ENCODE measurements at places on chromosomes 7 and 10.

- DNase-seq: no peak
Measured at GRCh38 chr7:111011520-111011919, 79.4 kb upstream of the LRRN3 start.

- DNase-seq: no peak
Measured at GRCh38 chr10:62545160-62546066, 171.2 kb downstream of the ZNF365 start.

GRCh38 chr10:126867567-126868365, 37.5 kb upstream of the DOCK1 start:
- DNase-seq: no peak

- DNase-seq: no peak
Measured at GRCh38 chr10:118912961-118913600, 116.4 kb upstream of the NANOS1 start.

DNA sequence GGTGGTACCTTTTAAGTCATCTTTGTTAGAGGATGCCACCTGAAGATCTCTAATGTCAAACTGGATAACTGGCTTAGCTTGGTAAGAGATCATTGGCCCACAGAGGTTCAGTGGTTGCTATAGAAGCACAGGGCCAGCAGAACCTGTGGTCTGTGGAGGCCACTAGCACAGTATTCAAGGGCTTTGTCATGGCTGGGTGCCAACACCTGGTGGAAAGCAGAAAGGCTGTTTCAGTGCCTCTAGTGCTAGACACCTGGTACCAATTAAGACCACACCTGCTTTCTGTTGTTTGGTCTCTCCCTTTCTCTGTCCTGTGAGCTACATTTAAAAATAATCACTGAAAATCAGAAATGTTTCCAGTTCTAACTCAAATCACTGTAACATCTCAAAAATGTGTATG, 10.0 kb upstream of the PCGF5 start:
- DNase-seq: peak; percentile 86

DNA sequence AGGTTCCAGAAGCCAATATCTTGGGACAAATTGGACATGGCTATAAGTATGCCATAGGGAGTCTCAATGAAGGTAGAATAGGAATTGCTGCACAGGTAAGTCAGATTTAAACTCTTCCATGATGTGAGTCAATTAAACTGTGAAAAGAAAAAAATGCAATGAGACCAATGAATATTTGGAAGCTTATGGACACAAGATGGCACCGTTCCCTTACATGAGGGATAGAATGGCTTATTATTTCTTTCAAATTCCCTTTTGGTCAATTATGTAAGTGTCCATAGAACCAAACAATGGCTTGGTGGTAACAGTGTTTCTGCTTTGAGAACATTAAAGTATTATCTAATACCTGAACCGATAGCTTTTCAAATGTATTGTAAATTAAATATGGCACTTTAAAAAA, 35.6 kb downstream of the ACADSB start:
- DNase-seq: peak; percentile 51

DNA sequence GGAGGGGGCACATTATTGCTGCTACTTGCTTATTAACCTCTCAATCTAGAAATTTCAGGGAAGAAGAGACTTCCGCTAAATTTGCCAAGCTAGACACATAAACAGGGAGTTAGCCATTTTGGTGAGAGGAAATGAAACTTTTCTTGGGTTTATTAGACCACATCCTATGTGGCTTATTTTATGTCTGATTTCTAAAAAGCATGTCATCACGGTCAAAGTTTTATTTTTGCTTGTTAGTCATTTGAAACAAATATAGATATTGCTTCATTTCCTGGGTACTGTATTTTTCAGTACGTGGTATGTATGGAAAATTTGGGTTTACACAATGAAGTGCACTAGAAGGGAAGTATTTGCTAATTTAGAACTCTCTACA, 144.1 kb downstream of the TCF7L2 start:
- no peak for DNase-seq

- DNase-seq: no peak
Measured at GRCh38 chr7:12888717-12889116, 201.3 kb downstream of the ARL4A start.

- no peak for DNase-seq
Measured at GRCh38 chr7:20233362-20233761, 16.2 kb upstream of the MACC1 start.

DNA sequence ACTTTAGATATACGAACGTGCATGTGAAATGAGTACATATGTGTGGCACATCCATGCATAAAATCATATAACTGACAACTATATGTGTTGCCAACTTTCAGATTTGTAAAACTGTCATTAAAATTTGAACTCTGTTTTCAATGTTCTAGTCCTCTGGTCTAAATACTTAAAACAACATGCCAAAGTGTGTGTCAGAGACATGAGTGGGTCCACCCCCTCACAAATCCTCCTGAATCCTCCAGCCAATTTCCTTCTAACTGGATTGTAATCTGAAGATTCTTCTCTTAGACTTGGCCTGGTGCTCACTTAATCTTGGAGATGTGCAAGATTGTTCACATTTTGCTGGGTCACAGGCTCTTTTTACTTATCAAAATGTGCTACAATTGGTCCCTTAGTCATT, 184.1 kb downstream of the RELN start:
- DNase-seq: no peak

DNA sequence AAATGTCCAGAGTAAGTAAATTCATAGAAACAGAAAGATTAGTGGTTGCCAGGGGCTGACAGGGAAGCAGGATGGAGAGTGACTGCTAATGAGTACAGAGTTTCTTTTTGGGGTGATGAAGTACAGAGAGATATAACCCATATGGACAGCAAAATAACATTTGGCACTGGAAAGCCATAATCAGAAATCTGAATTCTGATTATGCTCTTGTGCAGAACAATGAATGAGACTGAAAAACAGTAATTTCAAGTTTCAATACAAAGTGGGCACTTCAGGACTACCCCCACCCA, 4.5 kb downstream of the RHEB start:
- DNase-seq: no peak

DNA sequence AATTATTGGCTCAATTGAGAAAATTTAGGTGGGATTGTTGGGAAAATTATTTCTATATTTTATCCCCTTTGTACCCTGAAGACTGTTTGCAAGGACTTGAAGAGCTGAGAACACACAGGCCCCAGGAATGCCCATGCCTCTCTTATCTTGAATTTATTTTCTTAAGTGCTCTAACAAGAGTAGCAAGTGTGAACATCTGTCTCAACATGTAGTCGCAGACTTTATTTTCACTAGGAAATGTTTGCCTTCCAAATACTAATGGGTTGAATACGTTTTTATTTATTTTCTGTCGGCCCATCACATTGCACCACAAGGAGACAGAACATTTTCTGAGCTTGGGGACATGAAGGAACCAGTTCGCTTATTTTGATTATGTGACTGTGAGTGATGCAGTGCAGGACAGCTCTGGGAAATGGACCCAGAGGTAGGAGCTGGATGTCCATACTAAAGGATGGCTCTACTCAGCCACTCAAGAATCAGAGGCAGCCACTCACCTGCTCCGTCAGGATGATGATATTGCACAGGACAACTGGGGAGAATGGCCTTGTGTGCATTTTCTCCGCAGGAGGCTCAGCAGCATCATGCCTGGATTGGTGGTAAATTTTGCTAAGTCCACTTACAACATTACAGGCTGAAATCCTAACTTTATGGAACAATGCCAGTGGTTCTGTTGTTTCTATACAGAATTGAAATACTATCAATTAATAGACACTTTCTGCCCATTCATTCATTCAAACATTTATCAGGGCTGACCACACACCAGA, 332.7 kb downstream of the FGFR2 start:
- no peak for DNase-seq

GRCh38 chr7:155217634-155218033, 80.0 kb upstream of the INSIG1 start:
- DNase-seq: no peak

GRCh38 chr7:25148772-25149575, 23.9 kb upstream of the CYCS start:
- no peak for DNase-seq

DNA sequence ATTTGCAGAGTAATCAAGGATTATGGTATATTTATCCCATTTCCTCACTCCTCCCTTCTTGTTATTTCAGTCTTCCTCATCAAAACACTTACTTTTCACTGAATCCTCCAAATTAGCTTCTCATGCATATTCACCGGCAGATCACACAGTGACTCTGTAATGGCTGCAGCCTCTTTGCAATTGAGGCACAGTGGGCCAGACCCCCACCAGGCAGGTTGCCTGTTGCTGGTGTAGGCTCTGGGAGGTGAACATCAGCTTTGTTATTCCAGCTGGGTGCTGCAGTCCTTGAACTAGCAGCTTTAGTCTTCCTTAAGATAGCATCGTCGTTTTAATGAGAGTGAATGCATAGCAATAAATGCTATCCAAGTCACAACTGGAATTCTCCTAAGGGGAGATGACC, 449.3 kb downstream of the CNTNAP2 start:
- no peak for DNase-seq

DNA sequence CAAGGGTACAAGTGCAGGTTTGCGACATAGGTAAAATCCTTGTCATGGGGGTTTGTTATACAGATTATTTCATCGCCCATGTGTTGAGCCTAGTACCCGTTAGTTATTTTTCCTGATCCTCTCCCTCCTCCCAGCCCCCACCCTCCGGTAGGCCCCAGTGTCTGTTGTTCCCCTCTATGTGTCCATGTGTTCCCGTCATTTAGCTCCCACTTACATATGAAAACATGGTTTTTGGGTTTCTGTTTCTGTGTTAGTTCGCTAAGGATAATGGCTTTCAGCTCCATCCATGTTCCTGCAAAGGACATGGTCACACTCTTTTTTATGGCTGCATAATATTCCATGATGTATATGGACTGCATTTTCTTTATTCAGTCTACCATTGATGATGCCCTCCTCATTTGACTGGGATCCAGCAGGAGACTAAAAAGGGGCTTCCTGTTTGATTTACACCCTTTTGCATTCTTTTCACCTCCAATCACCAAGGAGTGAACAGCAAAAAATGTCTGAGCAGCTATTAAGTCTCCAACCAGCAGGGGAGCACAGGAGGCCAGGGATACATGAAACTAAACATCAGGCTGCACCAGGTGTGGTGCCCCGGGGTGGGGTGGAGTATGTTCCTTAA, 188.2 kb downstream of the SKIDA1 start:
- DNase-seq: no peak

DNA sequence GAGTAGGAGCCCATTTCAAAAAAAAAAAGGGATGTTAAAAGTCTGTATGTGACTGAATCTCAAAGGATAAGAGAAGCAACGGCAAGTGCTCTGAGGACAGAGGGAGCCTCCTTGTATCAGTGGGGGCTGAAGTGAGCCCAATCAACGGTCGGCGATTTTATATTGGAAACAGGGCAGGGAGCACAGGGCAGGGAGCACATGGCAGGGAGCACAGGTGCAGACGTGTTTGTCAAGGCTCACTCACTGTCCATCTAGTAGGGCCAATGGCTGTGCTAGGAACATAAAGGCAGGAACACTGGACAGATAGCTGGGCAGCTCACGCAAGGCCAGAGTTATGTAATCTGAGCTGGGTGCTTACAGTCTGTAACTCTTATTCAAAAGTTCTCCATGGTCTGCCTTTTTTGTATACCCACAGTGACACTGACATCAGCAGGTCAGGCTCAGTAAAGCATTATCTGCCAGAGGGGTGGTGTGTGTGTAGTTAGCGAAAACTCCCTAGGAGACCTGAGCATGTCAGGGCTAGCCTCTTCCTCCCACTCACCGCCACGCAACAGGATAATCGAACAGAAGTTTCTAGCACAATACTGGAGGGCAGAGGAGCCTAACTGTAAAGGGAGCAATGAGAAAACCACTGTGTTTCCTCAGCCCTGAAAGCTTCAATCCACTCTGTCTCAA, 15.4 kb downstream of the AKR1B1 start:
- no peak for DNase-seq

DNA sequence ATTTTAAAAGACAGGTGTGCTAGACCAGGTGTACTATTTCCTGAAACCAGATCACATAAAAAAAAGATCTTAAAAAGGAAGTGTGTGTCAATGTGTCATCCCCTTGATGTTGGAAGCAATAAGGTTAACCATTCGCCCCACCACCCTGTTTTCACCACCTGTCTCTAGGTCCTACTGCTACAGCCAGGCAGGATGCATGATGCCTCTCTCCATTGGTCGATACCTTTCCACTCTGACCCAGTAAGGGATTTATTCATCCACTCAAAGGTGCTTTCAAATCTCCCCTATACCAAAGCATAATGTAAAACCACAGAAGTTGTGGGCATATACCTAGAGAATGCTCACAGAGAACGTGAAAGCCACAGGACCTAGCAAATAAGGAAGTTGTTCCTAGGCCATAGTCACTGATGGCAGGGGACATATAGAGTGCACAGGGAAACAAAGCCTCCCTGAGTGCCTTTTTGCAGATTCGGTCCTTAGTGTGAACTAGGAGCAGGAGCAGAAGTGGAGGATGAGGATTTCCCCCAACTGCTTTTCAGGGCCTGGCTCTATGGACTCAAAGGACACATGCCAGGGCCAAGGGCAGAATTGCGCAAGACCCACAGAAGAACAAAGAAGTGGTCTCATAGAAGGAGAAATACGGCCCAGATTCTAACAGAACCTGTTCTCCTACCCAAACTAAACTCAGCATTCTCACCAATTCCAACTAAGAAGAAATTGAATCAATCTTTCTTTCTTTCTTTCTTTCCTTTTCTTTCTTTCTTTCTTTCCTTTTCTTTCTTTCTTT, 631.5 kb upstream of the NRP1 start:
- DNase-seq: no peak

GRCh38 chr7:131952365-131952764, 395.9 kb upstream of the PODXL start:
- DNase-seq: no peak

GRCh38 chr10:104614245-104614831, 26.8 kb upstream of the SORCS3 start:
- DNase-seq: no peak

GRCh38 chr7:14579971-14580370, 322.6 kb downstream of the DGKB start:
- DNase-seq: no peak

GRCh38 chr10:69839696-69840345, 38.1 kb downstream of the COL13A1 start:
- DNase-seq: no peak

GRCh38 chr10:28796606-28797512, 119.5 kb downstream of the BAMBI start:
- DNase-seq: no peak

DNA sequence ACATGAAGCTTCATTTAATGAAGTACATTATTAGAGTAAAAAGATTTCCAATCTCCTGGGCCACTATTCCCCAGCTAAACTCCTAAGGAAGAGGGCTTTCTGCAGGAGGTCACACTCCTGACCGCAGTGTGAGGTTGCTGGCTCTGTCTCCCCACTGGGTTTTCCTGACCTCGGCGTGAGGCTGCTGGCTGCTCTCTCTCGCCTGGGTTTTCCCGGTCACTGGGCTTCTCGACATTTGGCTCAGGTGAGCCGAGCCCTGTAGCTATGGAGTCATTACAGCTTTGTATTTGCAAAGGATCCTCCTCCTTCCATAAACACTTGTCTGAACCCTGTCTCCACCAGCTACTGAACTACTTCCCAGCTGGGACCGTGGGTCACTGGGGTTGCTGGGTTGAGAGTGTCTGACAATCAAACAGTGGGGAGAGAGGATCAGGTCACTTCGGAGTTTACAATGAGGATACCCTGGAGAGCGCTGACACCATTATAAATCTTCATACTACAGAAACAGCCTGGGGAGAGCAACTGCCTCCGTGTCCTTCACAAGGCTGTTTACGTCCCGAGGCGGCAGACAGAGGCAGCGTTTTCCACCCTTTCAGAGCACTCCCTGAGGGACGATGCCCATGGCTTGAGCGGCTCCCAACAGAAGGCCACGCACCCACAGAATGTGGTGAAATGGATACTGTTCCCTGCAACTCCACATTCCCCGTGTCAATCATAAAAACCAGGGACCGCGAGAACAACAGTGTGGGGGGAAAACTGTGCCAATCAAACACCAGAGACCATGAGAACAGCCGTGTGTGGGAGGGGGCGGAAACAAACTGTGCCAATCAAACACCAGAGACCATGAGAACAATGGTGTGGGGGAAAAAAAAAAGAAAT, 226.2 kb downstream of the ZMYND11 start:
- DNase-seq: no peak

Measured in NCI-H1417 treated with DMSO at 0.1 percent for 48 hours (cell line).